NCI-H510A (cell line): ENCODE measurements at places on chromosomes 16 and 17.

DNA sequence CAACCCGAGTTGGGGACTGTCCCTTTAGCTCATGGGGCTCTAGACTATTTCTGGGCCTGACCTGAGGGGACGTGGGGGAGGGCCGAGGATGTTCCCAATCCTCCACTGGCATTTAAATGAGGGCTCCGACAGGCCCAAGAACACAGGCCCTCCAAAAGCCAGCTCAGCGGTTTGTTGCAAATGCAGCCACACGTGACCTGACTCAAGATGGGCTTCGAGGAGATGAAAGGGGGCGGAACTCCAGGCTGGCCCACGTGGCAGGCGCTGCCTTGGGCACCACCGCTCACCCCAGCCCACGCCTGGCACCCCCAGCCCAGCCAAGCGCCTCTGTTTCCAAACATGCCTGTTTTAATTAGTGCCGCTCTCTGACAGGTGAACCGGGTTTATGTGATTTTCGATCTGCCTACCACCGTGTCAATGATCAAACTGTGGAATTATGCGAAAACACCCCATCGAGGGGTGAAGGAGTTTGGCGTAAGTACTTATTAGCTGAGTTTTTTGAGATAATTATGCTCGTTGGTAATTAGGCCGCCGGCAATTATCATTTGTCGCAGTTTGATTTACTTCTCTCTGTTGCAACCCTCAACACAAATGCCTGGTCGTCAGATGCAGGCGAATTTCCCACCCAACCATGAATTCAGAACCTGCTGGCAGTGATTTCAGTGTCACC lies 226.7 kb downstream of the KATNIP start:
- no peak for DNase-seq

DNA sequence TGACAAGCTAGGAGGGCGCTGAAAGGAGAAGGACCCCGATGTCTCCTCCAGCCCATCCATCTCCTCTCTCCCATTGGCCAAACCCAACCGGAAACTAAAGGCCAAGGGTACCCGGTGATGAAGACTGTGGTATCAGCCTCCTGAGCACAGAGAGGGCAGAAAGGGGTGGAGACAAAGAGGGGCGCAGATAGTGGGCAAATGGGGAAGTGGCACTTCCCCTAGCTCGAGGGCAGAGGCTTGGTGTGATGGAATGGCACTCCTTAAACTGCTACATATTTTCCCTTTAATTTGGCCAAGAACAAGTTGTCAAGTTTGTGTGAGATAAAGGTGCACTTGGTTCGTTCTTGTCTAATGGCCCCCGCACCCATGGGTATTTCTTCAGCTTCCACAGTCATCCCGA lies 27.8 kb downstream of the IL4R start:
- DNase-seq = no peak

DNA sequence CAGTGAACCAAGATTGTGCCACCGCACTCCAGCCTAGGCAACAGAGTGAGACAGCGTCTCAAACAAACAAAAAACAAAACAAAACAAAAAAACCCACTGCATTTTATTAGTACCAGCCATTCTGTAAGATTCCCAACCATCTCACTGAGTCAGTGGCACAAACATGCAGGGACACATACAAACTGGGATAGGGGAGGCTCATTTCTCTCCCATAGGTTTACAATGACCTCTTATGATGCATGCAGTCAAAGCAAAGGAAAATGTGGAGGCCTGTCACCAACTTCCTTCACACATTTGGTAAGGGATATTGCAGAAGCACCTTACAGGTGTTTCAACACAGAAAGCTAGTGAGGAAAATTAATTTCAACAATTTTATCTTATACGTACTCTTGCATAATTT lies 12.4 kb upstream of the STRADA start:
- no peak for DNase-seq

- peak; percentile 60 for DNase-seq
These were observed 41.0 kb upstream of the SREBF1 start for GRCh38 chr17:17877529-17878358.

DNA sequence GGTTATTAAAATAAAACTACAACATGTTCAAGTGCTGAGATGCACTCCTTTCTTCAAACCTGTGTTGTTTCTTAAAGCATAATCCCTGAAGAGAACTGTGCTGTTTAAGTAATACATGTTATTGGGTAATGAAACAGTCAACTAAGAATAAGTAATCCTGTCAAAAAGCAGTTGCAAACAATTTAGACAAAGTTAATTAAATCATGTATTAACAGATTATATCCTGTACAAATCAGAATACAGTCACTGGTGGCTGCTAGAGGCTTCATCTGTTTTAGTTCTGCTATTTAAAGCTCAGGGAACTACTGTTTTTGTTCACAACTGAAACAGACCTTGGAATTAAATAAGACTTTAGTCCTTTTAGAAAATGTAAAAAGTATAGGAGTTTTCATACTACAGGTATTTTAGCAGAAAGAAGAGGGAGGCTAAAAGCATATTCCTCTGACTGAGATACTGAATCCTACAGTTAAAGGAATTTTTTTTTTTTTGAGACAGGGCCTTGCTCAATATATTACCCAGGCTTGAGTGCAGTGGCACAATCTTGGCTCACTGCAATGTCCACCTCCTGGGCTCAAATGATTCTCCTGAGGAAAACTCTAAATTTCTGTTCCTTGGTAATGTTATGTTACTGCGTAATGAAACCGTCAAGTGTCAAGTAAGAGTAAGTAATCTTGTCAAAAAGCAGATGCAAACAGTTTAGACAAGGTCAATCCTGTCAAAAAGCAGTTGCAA lies 27.3 kb upstream of the ITGA2B start:
- no peak for DNase-seq

DNA sequence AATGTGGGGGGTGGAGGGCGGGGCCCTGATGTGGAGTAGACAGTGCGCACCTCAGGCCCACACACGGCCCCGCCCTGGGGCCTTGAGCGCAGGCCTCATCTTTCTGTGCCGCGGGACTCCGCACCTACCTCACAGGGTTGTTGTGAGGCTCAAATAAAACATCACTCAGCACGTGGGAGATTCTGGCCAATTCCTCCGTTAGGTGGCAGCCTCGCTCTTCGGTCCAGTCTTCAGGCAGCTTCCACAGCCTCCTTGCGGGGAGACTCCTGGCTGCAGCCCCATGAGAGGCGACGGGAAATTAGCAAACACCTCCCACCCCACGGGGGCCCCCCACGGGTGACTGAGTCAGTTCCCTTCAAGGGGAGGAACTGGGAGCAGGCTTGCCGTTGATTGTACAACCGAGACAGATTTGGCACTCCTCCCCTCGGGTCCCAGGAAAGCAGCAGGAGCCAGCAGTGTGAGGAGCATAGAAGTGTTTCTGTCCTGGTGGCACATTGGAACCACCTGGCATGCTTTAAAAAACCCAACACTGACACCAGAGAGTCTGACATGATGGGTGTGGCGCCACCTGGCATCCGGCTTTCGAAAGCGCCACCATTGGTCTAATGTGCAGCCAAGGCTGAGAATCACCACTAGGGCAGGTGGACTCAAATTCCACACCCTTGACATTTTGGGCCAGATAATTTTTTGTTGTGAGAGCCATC lies 7.6 kb downstream of the MRM1 start:
- DNase-seq = peak; percentile 9

- no peak for DNase-seq
These were observed 205.5 kb downstream of the NTN1 start for GRCh38 chr17:9226794-9227135.

- DNase-seq = no peak
These were observed 358.8 kb downstream of the C16orf95 start for GRCh38 chr16:86958423-86958822.

DNA sequence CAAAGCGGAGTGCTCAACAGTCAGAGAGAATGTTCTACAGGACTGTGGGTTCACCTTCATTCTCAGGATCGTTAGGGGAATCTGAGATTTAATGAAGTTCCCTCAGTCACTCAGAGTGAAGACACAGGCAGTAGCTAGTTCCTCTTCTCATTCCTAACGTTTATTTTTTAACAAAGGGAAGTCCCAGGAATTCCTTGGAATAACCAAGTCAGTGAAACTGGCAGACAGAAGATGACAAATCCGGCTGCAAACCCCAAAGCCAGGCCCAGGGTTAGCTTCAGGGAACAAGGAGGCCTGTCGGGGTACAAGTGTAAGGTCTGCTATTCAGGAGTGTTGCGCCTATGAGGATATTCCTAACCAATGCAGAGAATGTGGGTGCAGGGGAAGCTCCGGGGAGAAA lies 42.0 kb downstream of the COTL1 start:
- DNase-seq = no peak

GRCh38 chr16:90033387-90033786 lies 14.1 kb upstream of the DBNDD1 start:
- no peak for DNase-seq

- no peak for DNase-seq
These were observed 17.6 kb upstream of the SSTR5 start for GRCh38 chr16:1054660-1055556.

DNA sequence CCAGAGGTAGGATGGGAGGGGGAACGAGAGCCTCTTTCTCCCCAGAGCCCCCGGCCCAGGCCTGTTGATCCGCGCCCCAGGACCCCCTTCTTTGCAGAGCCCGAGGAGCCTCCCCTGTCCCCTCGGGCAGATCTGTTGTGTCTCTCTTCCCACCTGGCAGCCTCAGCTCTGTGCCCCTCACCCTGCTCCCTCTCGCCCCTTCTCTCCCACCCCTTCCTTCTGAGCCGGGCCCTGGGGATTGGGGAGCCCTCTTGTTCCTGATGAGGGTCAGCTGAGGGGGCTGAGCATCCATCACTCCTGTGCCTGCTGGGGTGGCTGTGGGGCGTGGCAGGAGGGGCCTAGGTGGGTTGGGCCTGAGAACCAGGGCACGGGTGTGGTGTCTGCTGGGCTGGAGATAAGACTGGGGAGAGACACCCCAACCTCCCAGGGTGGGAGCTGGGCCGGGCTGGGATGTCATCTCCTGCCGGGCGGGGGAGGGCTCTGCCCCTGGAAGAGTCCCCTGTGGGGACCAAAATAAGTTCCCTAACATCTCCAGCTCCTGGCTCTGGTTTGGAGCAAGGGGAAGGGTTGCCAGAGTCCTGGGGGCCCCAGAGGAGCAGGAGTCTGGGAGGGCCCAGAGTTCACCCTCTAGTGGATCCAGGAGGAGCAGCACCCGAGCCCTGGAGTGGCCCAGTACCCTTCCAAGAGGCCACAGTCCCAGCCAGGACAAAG lies 65.4 kb downstream of the MRC2 start:
- DNase-seq = no peak

DNA sequence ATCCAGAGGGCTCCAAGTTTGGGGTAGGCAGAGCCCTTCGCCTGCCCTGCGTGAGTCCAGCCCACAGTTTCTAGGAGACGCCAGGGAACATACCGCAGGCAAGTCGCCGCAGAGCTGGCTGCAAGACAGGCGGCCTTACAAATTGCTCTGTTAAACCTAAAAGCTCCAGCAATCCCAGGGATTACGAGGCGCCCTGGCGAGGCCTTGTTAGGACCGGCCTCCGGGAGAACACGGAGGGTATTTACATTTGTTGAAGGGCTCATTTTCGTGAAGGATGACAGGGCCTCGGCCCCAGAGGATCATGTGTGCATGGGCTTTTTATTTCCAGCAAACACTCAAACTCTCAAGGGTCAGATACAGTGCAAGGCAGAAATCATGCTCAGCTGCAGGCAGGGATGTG lies 77.6 kb upstream of the FOXF1 start:
- no peak for DNase-seq

GRCh38 chr16:68076560-68076959 lies 8.6 kb upstream of the NFATC3 start:
- DNase-seq = no peak

DNA sequence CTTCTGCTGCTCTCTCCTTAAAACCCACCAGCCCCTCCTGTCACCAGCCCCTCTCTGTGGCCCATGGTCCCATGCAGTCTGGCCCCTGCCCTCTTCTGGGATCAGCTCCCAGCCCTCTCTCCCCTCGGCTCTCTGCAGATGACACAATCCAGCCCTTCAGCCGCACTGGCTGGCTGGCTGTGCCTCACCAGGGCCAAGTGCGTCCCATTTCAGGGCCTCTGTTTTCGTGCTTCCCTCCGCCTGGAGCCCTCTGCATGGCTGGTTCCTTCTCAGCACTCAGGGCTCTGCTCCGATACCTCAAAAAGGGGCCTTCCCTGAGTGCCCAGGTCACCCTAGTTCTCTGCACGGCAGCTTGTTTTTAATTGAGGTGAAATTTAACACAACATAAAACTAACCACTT lies 124.3 kb downstream of the SOCS1 start:
- no peak for DNase-seq

GRCh38 chr17:48553826-48554225 lies 8.9 kb upstream of the HOXB2 start:
- no peak for DNase-seq

DNA sequence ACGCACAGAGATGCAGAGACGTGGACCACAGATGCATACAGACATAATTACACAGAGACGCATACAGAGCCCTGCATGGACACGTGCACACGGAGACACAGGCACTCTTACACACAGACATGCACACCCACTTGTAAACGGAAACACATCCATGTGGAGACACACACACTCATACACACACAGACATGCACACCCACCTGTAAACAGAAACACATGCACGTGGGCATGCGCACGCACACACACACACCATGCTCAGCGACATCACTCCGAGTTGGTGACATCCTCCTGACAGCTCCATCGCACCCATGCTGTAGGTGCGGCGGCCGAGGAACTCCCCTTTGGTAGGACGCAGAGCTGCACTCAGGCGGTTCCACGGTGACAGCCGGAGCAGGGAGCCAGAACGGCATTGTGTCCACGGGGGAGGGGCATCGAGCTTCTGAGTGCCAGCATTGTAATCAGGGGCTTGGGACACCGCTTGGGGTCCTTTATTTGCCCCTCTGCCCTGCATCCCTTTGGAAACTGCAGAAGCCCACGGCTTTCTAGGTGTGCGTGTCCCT lies 233.5 kb downstream of the RBFOX3 start:
- no peak for DNase-seq

DNA sequence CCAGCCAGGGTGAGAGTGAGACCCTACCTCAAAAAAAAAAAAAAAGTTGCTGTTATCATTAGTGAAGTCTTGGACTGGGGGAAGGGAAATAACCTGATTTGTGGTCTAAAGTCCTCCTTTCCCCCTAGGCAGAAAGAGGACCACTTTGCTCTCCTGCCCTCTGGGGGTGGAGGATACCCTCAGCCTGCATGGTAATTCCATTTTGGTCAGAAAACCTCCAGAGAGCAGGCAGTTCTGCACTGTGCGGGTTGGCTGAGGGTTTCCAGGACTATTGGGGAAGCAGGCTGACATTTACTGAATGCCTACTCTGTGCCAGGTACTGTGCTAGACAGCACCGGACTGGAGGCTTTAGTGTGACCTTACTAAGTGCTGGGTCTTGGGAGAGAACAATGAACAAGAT lies 2.6 kb downstream of the ADAP2 start:
- no peak for DNase-seq

- no peak for DNase-seq
These were observed 20.2 kb downstream of the TSPOAP1 start for GRCh38 chr17:58308173-58308984.

- no peak for DNase-seq
These were observed 2.5 kb upstream of the ZFHX3 start for GRCh38 chr16:73050201-73051099.
